Activated CD8-positive, alpha-beta memory T cell treated with anti-CD3 and anti-CD28 coated beads for 1 hour (primary cell): ENCODE measurements at places on chromosomes 1 and 21.

DNA sequence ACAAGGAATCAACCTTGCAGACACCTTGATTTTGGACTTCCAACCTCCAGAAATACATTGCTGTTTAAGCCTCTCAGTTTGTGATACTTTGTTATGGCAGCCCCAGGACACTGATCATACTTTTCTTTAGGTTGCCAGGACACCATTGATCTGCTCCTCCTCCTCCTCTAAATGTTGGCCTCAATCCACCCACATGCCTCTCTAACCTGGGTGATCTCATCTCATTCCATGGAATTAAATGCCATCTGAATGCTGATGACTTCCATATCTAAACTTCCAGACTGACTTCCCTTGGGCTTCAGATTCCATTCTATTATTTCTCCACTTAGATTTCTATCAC, 7.4 kb upstream of the PPP1R15B start:
- no peak for DNase-seq

DNA sequence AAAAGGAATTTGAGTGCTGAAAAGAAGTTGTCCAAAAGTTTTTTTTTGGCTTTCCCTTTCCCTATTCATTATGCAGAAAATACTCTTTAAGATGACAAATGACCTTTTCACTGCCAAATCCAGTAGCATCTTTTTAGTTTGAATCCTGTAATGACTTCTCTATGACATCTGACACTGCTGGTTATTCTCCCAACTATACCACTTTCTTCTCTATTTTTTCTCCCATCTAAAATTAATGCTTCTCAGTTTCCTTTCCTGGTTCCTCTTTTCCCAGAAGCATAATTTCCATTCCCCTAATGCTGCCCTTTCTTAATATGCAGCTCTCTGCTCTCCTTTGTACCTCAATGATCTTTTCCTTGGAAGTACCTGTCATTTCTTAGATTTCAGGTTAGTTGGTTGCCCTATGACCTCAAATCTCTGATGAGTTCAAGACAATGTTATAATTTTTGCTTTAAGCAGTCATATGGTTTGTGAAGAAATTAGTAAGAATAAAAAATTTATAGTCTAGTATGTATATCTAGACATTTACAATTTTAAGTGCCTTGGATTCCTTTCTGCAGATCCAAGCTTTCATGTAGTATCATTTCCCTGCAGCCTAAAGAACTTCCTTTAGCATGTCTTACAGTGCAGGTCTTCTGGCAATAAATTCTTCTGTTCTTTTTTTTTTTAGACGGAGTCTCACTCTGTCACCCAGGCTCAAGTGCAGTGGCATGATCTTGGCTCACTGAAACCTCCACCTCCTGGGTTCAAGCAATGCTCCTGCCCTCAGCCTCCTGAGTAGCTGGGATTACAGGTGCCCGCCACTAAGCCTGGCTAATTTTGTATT, 150.8 kb downstream of the CDC42BPA start:
- DNase-seq: no peak

DNA sequence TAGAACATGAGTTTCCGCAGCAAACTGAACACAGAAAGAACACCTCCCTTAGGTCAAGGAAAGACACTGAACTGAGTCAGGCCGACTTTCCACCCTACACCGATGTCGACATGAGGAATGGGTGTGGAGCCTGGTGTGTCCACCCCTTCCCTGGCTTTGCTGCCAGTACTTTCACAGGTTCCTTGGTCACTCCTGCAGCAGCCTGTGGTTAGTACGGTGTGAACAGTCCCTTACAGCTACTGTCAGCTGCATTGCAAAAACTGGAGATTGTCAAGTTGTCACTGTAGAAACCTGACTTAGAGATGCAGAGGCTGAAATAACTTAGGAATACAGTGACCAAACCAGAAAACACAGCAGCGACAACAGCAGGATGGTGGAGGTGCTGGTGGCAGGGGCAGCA, 7.1 kb downstream of the PGLYRP3 start:
- DNase-seq: no peak

GRCh38 chr1:234725177-234726132, 115.5 kb upstream of the IRF2BP2 start:
- DNase-seq: no peak

DNA sequence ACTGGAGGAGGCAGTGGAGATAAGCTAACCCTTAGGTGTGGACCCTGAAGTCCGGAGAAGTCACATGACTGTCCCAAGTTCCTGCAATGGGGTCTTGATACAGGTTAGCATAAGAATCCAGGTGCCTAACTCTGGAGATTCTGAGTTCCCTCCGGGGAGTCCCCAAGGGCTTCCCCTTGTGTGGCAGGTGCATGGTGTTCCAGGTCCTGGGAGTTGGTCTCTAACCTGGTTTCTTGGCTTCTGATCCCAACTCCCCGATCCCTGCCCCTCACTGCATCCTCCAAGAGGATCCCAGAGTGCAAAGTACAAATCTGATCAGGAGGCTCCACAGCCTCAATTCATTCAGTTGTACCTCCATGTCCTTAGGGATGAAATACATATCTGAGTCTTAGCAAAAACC, 9.3 kb upstream of the C8A start:
- DNase-seq: no peak

GRCh38 chr1:168340781-168341482, 60.3 kb downstream of the TBX19 start:
- no peak for DNase-seq

DNA sequence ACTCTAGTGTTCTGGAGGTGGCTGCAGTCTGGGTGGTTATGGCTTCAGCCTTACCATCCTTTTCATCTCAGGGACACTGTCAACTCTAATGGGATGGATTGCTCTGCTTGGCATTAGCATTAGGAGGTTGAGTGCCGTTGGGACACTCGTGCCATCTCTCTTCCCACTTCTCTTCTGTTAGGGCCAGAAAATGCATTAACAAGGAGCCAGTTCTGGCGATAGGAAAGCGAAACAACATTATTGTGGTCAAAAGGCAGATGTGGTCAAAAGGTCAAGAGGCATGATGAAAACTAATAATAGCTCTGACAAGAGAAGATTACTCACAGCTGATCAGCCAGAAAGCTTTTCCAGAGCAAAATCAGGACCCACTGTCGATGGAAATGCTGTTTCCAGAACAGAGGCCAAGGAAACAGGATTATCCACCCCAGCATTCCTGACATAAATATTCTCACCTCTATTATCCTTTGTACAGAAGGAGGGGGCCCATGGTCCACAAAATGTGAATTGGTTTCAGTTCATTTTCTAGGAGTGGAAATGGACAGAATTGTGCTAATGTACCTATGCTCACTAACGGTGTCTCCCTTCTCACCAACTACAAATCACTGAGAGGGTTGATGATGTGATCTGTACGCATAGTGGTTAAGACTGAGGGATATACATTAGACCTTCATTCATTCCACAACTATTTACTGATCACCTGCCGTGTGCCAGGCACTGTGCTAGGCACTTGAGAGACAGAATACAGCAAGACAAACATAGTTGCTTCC, 72.0 kb downstream of the ST6GALNAC5 start:
- DNase-seq: no peak

GRCh38 chr1:33392639-33393038, 38.3 kb downstream of the PHC2 start:
- DNase-seq: no peak

- DNase-seq: no peak
Observed at GRCh38 chr1:227828786-227829185, 13.3 kb downstream of the PRSS38 start.

DNA sequence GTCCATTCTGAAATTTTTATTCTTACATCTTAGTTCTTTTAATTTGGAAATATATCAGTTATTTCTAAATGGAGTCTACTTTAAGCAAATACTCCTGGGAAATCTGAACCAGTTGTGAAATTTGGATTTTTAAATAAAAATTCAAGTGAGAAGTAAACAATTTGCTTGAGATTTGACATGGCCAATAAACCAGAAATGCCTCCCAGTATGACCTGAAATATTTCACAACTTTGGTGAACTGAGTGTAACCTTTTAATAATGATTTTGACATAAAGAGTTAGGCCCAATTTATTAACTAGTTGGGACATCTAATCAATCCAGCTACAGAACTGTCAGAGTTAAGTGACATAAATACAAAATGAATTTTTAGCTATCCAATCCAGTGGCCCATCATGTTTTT, 192.0 kb downstream of the ZC3H11B start:
- DNase-seq: no peak

GRCh38 chr1:18283601-18284385, 176.2 kb downstream of the IGSF21 start:
- DNase-seq: no peak

DNA sequence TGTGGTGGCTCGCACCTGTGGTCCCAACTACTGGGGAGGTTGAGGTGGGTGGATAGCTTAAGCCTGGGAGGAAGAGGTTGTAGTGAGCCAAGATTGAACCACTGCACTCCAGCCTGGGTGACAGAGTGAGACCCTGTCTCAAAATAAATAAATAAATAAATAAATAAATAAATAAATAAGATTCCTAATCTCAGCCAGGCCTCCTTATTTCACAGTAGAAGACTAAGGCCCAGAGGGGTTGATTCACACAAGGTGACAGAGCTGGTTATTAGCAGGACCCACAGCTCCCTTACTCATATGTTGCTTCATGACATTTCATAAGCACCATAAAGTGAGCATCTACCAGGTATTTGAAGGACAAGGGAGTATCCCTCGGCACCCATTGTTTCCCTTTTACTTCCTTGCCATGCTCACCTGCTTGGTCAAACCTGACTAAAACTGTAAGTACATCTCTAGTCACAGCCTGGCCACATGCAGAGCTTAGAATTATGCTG, 32.7 kb downstream of the ALG14 start:
- no peak for DNase-seq

DNA sequence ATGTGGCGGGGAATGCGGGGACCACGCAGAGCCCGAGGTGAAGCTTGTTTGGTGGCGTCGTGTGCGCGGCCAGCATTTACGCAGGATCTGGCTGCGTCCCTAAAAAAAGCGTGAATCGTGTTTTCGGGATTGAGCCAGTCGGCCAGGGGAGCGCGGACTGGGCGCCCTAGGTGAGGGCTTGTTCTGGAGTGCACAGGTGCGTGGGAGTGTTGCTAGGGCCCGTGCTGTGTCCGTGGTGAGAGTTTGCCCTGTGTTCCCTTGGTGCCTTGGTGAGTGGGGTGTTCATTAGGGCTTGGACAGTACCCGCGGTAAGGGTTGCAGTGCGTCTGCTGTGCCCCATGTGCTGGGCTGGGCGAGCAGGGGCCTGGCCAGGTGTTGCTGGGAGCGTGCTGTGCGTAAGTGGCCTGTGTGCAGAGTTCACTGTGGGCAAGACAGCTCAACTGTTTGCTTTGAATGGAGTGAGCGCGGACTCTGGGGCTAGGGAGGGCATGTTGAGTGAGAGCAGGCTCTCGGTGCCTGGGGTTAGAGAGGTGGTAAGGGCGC, 673 bp downstream of the CD46 start:
- no peak for DNase-seq

DNA sequence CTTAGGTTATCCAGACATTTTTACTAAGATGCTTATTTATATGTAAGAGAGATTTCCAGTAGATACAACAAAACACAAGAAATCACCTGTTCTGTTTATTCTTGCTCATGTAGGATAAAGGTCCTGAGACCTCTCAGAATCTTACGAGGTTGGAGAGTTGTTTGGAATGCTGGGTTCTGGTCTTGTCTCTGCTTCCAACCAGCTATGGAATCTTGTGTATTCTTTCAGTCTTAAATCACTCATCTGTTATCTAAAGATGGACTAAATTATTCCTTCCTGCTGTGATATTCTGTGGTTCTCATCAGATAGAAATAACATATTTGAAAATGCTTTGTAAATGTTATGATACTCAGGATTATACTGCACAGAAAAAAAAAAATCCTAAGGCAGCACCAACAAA, 21.3 kb downstream of the GNAT2 start:
- DNase-seq: no peak

- DNase-seq: no peak
Observed at GRCh38 chr1:183417772-183418491, at the start of gene NMNAT2. Gene NMNAT2 (minus strand): TSS chr1:183418380. CDS start chr1:183418267, 113 bp downstream.

DNA sequence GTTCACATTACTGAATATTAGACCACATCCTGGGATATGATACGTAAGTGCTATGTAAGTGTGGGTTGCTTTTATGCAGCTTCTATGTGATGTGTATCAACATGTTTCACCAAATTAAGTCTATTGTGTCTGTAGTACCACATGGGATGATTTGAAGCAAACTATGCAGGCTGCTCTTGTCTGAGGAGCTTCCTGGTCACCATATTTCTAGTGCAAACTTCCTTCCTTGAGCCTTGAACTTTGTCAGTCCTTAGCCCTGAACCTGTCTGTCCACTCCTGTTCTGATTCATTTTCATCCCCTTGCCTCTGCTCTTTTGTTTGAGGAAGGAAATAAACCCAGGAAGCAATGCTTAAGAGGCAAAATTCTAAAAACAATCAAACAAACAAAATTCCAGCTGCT, 117.5 kb upstream of the VANGL1 start:
- no peak for DNase-seq

DNA sequence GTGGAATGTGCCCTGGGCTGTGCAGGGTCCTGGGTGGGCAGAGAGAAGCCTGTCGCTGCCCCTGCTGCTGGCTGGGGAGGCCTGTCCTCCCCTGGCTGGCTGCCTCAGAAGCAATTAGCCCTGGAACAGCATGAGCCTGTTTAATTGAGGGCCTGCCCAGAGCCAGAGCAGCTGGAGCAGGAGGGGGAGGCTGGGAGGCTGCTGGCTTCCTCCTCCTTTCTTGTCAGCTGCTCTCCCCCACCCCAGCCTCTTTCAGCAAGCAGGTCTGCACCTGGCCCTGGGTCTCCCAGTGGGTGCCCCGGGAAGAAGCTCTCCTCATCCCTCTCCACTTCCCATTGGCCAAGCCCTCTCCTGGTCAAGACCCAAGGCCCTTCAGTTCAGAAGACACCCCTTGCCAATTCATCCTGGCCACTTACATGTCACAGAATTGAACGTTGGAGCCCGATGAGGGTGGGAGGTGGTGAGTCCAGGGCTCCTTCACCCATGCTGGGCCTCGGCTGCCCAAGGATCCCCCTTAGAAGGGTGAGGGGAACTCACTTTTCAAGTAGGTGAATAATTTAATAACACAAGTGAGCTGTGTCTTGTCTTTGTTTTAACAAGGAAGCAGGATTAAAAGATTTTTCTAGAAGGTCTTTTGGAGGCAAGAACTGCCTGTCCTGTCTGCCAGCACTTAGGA, 13.2 kb downstream of the AMPD2 start:
- DNase-seq: no peak

- DNase-seq: no peak
Observed at GRCh38 chr1:23566304-23566703, 7.0 kb upstream of the ID3 start.

GRCh38 chr1:3141836-3142235, 72.8 kb downstream of the PRDM16 start:
- no peak for DNase-seq

GRCh38 chr1:201085902-201086735, 26.1 kb downstream of the CACNA1S start:
- DNase-seq: no peak

- no peak for DNase-seq
Observed at GRCh38 chr1:4019606-4020331, 119.7 kb upstream of the C1orf174 start.

DNA sequence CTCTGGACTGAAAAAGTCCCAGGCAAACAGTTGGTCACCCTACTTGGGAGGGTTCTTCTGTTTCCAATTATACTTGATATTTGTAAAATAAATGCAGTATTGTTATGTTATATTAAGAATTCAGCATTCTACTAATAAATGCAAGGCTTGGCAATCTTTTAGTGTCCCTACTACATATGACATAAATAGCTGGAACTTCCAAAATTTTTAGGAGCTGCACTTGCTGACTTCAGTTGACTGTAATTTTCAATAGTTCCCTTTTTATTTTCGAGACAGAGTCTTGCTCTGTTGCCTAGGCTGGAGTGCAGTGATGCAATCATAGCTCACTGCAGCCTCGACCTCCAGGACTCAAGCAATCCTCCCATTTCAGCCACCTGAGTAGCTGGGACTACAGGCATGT, 20.0 kb downstream of the FOXD3 start:
- DNase-seq: no peak

GRCh38 chr1:24704411-24705259, 40.6 kb upstream of the CLIC4 start:
- no peak for DNase-seq
